Thoracic aorta (tissue), 2 donors: ENCODE measurements at places on chromosomes 12 and 14.

DNA sequence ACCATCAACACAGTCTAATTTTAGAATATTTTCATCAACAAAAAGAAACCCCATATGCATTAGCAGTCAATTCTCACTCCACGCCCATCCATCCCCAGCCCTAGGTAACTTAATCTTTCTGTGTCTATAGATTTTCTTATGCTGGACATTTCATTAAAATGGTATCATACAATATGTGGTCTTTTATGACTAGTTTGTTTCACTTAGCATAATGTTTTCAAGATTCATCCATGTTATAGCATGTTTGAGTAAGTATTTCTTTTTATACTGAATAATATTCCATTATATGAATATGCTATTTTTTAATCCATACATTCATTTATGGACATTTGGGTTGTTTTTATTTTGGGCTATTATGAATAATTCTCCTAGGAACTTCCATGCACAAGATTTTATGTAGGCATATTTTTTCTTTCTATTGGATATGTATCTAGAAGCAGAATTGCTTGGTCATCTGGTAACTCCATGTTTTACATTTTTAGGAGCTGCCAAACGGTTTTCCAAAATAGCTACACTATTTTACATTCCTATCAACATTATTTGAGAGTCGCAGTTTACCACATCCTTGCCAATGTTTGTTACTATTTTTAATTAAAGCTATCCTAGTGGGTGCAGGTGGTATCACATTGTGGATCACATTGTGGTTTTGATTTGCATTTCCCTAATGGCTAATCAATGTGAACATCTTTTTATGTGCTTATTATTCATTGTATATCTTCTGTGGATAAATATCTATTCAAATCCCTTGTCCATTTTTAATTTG lies 49.0 kb downstream of the RERG start:
- no peak for DNase-seq

DNA sequence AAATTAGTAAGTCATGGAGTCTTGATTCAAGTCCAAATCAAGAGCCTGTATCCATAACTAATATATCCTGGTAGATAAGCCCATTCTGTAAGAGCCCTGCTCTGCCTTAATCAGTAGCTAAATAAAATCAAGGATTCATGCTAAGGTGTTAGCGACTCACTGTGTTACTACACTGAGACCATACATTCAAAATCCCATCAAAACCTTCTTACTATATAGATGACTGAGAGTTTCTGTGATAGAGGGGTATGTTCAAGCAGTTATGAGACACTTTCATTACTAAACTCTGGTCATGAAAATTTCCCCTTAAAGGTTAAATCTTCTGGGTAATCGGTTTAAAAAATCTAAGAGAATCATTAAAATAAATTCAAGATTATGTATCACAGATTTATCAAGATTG lies 78.5 kb downstream of the MDGA2 start:
- DNase-seq: no peak

GRCh38 chr12:116241157-116241759 lies 36.2 kb downstream of the MED13L start:
- no peak for DNase-seq

GRCh38 chr14:80847070-80847469 lies 94.5 kb downstream of the CEP128 start:
- no peak for DNase-seq

GRCh38 chr14:39626589-39627576 lies 194.7 kb upstream of the FBXO33 start:
- no peak for DNase-seq

- no peak for DNase-seq
Observed at GRCh38 chr12:51244269-51244668, 5.6 kb downstream of the DAZAP2 start.

DNA sequence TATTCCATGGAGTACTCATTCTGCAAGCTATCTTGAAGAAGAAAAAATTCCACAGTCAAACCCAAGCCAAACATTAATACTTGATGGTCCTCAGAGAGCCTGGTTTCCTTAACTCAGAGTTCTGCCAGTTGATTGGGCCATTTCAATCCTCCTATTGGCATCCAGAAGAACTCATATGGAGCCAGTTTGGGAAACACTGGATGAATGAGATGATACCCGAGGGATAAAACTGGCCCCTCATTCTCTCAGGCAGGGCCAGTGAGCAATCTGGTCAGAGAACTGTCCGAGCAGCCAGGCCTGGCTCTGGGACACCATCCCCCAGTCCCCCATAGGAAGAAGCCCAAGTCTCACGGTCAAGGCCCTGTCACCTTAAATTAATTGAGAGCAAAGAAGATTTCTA lies 48.8 kb downstream of the NUAK1 start:
- DNase-seq: no peak

DNA sequence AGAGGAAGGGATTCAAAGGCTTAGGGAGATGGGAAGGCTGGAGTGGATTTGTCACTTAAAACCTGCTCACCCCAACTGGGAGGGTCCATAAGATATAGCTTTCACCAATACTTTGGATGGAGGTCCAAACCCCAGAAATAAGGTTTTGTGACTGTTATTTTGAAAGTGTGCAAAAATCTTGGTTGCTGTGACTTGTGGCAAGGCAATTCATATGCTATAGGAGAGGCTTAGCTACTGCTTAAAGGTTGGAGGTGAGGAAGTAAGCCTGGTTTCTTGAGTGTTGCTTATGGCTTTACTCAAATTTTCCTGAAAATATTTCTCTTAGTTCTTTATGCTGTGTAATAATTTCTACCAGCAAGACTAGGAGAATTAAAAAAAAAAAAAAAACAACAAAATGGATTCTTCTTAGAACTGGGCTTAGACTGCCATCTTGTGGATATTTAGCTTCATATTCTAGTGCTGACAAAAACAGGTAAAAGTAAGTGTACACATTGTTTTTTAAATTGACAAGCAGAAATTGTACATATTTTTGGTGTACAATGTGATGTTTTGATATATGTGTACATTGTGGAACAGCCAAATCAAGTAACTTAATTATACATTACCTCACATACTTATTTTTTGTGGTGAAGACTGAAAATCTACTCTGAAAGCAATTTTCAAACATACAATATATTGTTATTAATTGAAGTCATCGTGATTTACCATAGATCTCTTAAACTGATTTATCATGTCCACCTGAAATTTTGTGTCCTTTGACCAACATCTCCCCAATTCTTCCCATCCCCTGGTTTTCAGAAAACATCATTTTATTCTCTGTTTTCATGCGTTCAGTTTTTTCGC lies 23.0 kb downstream of the PDE6H start:
- no peak for DNase-seq

DNA sequence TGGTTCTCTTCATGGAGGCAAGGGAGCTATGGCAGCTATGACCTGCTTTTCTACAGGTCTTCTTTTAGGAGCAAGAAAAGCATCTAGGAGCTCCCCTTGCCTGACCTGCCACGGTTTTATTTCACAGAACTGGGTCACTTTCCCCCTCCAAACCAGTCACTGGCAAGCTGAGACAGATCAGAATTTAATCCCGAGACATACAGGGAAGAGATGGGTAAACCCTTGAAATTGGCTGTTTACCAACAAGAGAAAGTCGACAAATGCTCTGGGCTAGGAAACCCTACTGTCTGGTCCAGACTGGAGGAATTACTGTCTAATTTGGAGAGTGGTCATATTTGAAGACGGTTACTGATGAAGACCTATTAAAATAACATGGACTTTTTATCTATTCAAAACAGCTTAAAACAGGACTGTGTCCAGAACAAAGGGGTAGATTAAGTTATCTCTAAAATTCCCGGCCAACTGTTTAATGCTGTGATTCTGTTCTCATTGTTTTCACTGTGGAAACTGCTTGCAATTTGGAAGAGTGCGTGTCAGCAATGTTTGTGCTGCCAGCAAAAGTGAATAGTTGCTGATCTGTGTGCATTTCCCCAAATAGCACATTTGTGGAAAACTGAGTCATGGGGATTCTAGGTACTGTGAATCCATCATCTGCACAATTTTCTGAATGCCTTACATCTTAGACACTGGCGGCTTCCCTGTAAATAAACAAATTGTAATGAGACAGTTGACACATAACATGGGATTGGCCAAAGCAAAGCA lies 73.4 kb upstream of the EEA1 start:
- no peak for DNase-seq

DNA sequence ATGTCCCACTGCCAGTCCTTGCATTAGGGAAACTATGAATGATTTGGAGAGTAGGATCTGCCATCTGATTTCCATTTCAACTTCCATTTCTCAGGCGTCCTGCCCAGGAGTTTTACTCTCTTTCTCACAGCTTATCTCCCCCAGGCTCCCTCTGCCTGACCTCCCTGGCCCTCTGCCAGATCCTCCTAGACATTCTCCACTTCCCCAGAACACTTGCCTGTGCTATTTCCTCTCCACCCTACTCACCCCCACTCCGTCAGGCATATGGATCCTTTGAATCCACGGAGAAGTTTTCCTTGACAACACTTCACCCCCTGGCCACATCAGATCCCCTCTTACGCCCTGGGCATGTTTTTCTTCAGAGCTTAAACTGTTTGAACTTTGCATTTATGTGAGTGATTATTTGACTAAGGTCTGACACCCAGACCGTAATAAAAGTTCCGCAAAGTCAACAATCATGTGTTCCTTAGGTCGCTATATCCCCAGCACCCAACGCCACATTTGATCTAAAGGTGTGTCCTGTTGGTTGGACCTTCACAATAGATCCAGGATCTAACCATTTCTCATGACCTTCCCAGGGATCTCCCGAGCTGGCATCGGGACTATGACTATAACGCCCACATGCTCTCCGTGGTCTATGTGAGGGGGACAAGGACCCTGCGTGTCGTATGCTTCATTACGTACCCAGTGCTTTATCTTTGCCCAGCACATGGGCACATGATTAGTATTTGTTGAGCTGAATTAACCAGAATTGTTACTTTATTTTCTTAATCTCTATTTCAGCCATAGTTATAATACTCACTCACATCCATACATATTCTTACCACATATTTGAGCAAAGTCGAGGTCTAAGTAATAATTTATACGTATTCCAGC lies 255.8 kb upstream of the FOXN3 start:
- no peak for DNase-seq

DNA sequence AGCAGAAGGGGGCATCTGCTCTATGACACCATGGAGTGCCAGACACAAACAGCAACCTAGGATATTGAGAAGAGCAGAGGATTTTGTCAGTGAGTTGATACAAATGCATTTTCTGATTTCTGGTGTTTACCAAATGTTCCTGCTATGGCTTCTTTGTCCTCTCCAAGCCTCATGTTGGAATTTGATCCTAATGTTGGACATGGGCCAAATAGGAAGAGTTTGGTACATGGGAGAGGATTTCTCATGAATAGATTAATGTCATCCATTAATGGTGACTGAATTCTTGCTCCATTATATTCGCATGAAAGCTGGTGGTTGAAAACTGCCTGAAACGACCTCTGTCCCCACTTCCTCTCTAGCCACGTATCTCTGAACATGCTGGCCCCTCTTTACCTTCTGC lies 1002.2 kb upstream of the FLRT2 start:
- DNase-seq: no peak

- no peak for DNase-seq
Observed at GRCh38 chr12:52903285-52903854, 1.5 kb downstream of the KRT8 start.

GRCh38 chr12:132148368-132149045 lies 4.2 kb downstream of the NOC4L start:
- DNase-seq: no peak

GRCh38 chr14:69152181-69152901 lies 578 bp downstream of the DCAF5 start:
- no peak for DNase-seq

DNA sequence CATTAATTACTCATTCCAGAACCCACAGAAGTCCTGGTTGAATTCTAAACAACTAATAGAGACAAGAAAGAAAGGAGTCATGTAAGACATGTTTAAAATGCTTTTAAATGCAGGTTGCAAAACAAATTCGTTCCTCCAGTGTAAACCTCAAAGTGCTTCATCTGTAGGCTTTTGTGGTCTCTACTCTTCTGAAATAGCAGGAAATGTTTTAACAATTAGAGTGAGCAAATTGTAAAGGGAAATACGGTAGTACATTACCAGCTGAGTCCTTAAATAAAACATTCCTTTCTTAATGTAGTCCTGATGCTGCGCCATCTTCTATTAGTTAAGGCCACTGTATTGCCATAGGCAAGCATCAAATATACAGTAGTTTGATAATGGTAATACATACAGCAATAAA lies 1934.2 kb upstream of the SEL1L start:
- DNase-seq: no peak

DNA sequence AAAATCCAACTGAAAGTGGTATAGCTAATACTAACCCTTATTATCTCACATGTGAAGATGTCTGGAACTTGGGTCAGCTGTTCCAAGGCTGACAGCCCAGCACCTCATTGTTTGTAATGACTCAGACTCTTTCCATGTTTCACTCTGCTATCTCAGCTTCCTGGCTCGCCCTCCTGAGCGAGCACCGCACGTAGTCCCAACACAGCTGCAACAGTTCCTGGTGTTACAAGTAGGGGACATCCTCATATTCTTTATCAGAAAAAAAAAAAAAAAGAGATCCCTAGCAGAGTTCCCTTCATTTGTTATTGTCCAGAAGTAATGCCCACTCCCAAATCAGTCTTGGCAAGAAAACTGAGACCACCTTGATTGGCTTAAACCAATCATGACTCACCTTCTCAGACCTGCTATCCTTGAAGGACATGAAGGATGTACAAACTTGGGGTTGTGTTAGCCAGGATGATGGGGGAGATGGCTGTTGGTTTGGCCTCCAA lies 92.5 kb downstream of the ADCK1 start:
- DNase-seq: no peak

GRCh38 chr12:100447381-100447780 lies 26.3 kb upstream of the NR1H4 start:
- DNase-seq: no peak

DNA sequence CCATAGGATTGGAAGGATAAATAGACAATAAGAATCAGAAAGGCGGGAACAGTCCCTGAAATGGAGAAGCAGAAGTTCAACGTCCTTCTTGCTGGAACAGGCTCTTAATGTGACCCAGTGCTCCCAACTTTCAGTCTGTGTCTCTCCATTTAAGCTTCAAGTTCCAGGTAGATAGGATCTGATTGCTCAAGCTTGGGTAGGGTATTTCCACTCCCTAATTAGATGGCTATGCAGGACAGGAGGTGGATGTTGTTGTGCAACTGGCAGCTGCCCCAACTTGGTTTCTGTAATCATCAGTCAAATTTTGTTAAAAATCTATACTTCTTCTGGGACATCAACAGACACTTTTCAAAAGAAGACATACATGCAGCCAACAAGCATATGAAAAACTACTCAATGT lies 266.2 kb downstream of the C12orf75 start:
- DNase-seq: no peak

DNA sequence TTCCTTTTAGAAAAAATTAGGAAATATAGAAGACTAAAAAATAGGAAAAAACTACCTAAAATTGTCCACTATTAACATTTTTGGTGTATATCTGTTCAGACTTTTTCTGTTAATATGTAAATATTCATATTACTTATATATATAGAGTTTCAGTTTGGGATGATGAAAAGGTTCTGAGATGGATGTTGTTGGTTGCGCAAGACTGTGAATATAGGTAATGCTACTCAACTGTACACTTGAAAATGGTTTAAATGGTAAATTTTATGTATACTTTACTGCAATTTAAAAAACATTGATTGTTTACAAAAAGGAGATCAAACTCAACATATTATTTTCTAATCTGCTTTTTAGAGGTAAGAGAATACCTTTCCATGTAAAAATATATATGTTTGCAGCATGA lies 200.9 kb downstream of the RAD51B start:
- no peak for DNase-seq

- DNase-seq: no peak
Observed at GRCh38 chr14:85533023-85533860, 3.3 kb downstream of the FLRT2 start.
